ENCODE measurements at places on chromosomes 2 and 18. TPM values are rescaled to one million over a fixed set of nuclear protein-coding genes. Genes with fewer than 3 reads are reported as not detected.

DNA sequence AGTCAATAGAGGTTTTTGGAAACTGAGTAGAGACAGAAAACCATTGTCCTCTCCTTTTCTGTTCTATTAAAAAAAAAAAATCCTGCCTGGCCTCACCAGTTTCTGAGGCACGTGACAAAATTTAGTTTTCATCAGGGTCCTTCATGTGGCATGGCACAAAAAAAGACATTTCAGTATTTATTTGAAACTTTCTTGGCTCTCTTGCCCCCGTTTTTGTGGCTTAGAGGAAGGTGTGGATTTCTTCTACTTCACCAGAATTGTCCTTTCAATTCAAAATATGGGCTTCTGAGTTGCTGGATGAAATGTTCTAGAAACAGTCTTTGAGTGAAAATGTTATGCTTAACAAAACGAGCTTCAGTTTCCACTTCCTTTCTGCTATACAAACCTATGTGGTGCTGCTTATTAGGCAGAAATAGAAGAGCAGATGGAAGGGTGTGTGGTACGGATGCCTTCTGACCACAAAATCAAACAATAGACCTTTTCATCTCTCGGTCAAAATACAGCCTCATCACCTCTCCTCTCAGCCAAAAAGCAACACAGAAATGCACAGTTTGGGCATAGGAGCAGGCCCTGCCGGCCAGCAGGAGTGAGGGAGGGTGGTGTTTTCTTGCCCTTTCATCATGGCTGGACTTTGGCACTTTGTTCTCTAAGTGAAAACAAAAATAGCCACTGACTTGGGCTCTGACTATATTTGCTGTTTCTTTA, 89.2 kb downstream of the SH3RF3 start:
- no peak for DNase-seq

GRCh38 chr2:210527286-210527685, 29.1 kb upstream of the CPS1 start:
- DNase-seq: no peak

GRCh38 chr2:85064927-85065577, 68.1 kb upstream of the TCF7L1 start:
- no peak for DNase-seq

GRCh38 chr2:216866515-216867095, 6.7 kb upstream of the TNP1 start:
- no peak for DNase-seq

DNA sequence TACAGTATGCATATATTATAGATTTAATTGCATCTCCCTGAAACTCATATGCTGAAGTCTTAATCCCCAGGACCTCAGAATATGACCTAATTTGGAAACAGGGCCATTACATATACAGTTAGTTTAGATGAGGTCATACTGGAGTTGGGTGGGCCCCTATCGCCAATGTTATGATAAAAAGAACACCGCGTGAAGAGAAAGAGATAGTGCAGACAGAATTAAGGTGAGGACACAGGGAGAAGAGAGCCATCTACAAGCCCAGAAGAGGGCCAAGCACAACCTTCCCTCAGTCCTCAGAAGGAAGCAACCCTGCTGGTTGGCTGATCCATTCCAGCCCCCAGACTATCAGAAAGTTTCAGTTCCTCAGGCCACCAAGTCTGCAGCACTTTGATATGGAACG, 311.9 kb upstream of the RAB6C start:
- no peak for DNase-seq

GRCh38 chr2:113910110-113910717, 20.3 kb downstream of the ACTR3 start:
- no peak for DNase-seq

GRCh38 chr2:109128048-109128615, 873 bp upstream of the SH3RF3 start:
- peak; percentile 74 for DNase-seq

- DNase-seq: no peak
Measured at GRCh38 chr18:22250591-22250996, 81.2 kb downstream of the GATA6 start.

DNA sequence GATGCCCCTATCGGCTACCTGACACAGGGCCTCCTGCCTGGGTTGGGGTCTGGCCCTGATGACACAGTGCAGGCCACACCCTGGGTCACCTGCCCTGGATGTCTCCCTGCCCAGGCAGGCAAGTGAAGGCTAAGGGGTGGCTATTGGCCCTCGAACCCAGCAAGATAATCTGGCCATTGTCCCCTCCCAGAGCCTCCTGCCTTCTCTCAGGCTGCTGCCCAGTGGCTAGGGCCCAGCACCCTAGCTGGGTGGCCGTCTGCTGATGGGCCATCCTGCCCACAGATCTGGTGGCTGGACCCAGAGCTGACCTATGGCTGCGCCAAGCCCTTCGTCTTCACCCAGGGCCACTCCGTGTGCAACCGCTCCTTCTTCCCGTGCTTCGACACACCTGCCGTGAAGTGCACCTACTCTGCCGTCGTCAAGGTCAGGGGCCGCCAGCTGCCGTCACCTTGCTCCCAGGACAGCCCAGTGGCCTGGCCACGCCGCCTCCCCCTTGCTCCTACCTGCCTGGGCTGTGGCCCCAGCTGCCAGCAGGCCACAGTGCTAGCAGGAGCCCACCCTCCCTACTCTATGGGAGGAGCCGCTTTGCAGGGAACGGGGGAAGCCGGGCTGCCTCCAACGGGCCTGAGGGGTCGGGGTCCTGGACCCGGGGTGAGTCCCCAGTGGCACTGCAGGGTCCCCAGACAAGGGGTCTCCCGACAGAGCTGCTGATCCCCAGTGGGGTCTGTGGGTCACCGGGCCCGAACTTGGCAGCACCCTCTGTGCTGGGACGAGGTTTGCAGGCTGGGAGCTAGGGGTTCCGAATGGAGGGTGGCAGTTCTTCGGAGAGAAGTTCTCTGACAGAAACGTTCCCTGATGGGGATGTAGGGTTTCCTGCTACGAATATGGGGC, 4.1 kb downstream of the RNPEPL1 start:
- DNase-seq: no peak

Gene LOXHD1
- 0.14 TPM for total RNA-seq

Gene C2orf66
- total RNA-seq: 0.53 TPM

Gene LBX2
- total RNA-seq: 0.36 TPM

Gene LRRC30
- not detected for total RNA-seq

Gene IKZF2
- total RNA-seq: 1.8 TPM

All from activated naive CD4-positive, alpha-beta T cell treated with anti-CD3 and anti-CD28 coated beads, Interleukin-2, amount 50 U/mL, for 72 hours (primary cell).